ENCODE measurements at places on chromosomes 16 and 17. TPM values are rescaled to one million over a fixed set of nuclear protein-coding genes. Genes with fewer than 3 reads are reported as not detected.
A peak's percentile ranks its signal among the peaks of the same experiment; 100 is the strongest.

Gene KRT33A
- total RNA-seq, result not detected

Gene ABCC12
- total RNA-seq, result not detected

Gene DRC7
- not detected for total RNA-seq

GRCh38 chr17:83183145-83183948, 103.9 kb downstream of the METRNL start:
- DNase-seq, result no peak

DNA sequence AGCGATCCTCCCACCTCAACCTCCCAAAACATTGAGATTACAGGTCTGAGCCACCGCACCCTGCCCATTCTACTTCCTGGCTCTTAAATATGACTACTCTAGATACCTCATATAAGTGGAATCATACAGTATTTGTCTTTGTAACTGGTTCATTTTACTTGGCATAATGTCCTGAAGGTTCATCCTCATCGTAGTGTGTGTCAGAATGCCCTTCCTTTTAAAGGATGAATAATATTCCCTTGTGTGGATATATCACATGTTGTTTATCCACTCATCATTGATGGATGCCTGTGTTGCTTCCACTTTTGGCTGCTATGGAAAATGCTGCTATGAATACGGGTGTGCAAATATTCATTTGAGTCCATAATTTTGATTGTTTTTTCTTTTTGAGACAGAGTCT, 5.7 kb upstream of the CETP start:
- DNase-seq, result no peak

DNA sequence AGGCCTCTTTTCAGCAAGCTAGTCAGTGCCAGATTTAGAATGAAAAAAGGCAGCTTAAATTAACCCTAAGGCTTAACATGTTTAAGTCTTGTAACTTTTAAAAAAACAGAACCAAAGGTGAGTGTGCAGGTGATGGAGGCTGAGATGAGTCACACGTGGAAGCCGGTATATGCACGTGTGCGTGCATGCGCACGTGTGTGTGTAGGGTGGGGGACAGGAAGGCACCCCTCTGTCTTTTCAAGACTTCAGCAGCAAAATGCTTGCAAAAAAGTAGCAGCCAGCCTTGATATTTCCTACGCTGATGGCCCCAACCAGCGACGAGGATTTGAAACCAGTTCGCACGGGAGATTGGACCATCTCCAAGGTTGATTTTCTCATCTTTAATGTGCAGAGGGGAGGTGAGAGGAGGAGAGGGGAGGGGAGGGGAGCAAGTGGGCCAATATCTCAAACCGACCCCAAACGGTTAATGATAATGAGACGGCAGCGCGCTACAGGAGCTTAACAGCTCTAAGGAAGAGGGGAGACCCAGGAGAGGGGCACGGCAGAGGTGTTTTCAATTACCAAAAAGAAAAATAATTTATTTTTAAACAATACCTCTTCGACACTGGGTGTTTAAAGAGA, 154.7 kb downstream of the ZNF423 start:
- peak; percentile 36 for DNase-seq

DNA sequence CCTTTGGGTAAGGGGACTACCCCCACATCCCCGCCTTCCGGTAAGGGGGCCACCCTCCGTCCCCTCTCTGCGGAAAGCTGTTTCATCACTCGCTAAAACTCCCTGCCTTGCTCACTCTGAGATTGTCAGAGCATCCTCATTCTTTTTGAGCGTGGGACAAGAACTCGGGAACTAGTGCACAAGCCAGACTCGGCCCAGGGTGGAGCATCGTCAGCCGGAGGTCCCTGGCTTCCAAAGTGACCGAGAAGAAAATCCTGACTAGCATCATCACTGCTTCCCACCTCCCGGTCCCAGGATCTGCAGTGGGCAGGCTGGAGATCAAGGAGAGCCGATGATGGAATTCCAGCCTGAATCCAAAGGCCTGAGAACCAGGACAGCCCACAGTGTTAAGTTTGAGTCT, 380.3 kb downstream of the SEC14L1 start:
- no peak for DNase-seq

GRCh38 chr17:794876-795275, 12.7 kb downstream of the MRM3 start:
- DNase-seq, result peak; percentile 93
